ENCODE measurements at places on chromosomes 3 and 15.
A peak's percentile ranks its signal among the peaks of the same experiment; 100 is the strongest.

GRCh38 chr3:135199137-135199536 lies 404.1 kb downstream of the EPHB1 start:
- DNase-seq = no peak

GRCh38 chr3:168598250-168598649 lies 502.5 kb upstream of the GOLIM4 start:
- DNase-seq = no peak

- no peak for DNase-seq
Observed at GRCh38 chr3:108021533-108021932, 69.3 kb downstream of the CD47 start.

- peak; percentile 85 for DNase-seq
Observed at GRCh38 chr15:90557186-90558084, 27.7 kb downstream of the CRTC3 start.

DNA sequence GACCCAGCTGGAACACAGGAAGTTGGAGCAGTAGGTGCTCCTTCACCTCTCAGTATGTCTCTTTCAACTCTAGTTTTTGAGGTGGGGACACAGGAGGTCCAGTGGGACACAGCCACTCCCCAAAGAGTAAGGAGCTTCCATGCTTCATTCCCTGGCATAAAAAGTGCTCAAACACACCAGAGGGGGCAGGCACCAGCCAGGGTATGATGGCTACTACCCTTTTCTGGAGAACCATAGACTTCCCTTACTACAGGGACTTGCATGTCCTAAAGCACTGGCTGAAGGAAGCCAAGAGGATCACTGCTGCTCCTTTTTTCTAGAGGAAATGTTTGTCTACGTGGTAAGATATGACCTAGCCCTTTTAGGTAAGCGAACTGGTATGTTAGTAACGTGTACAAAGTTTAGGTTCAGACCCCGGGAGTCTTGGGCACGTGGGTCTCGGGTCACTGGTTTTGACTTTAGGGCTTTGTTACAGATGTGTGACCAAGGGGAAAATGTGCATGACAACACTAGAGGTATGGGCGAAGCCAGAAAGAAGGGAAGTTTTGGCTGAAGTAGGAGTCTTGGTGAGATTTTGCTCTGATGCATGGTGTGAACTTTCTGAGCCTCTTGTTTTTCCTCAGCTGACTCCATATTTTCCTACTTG lies 11.9 kb downstream of the IL17RB start:
- no peak for DNase-seq

- DNase-seq = no peak
Observed at GRCh38 chr3:171255236-171255806, 204.9 kb downstream of the TNIK start.

DNA sequence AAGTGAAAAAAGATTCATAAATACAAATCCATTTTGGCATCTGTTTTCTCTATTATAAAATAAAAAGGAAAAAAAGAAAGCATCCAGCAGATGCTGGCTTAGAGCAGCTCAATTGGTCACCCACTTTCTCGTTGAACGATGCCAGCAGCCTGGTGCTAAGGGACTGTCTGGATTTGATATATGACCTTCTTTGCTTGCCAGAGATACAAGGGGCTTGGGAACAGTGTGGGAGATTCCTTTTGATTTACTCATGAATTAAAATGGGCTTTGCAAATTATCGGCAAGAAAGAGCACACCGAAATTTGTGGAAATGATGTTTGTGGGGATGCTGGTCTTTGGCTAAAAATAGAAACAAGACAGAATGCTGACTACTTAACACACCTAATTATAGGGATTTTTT lies 210.3 kb upstream of the STT3B start:
- no peak for DNase-seq

GRCh38 chr3:58792921-58793451 lies 126.4 kb upstream of the FAM3D start:
- DNase-seq = no peak

- no peak for DNase-seq
Observed at GRCh38 chr3:150110097-150110496, 139.4 kb upstream of the PFN2 start.

GRCh38 chr15:27428151-27428550 lies 457.2 kb downstream of the GABRG3 start:
- DNase-seq = no peak

- DNase-seq = no peak
Observed at GRCh38 chr3:34145796-34146195, 347.4 kb downstream of the PDCD6IP start.

DNA sequence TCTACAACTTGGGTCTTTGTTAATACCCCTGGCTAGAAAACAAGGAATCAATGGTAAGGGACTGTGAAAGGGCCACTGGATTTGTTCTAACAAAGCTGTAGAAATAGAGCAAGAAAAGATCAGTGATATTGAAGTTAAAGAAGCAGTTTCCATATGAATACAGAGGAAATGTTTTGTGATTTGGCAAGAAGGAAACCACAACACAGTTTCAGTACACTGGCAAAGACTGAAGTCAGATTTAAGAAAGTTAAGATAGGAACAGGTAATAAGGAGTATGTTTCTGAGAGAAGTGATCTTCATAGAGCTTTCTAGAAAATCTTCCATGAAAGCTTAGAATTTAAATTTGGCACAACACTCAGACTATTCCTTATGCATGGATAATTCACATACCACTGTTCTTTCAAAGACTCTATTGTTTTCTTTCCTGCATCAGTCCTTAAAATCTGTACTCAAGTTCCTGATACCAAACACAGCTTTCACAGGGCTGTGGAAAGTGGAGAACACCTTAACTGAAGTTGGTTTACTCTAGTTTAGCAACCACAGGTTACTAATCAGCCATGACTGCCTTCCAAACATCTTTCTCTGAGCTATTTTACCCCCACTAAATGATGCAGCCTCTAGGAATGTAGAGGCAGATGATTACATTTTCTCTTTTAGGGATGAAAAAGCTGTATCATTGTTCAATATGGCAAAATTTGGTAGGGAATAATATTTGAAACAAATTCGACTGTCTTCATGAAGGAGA lies 32.4 kb upstream of the ALCAM start:
- DNase-seq = no peak

- no peak for DNase-seq
Observed at GRCh38 chr3:133490468-133491351, 82.8 kb upstream of the CDV3 start.

GRCh38 chr15:61621146-61621545 lies 392.0 kb upstream of the RORA start:
- no peak for DNase-seq

- no peak for DNase-seq
Observed at GRCh38 chr3:87674397-87675161, 384.2 kb downstream of the CGGBP1 start.

DNA sequence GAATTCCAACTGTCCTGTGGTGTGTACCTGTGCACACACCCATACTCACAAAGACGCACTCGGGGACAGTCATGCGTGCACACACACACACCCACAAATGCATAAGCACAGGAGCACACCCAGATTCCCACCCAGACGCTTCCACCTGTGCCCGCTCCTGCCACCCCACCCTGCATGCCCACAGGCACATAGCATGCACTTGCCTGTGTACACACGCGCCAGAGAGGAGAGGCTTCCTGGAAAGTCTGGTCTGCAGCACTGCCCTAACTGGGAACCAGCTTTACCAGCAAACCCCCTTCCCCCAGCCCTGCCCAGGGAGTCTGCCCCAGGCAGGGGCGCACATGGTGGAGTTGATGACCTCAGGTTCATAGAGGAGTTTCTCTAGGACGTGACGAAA lies 246.2 kb downstream of the UACA start:
- no peak for DNase-seq

GRCh38 chr15:44394062-44394461 lies 33.4 kb upstream of the CTDSPL2 start:
- DNase-seq = no peak

GRCh38 chr3:183812761-183813445 lies 12.5 kb downstream of the MAP6D1 start:
- DNase-seq = no peak

DNA sequence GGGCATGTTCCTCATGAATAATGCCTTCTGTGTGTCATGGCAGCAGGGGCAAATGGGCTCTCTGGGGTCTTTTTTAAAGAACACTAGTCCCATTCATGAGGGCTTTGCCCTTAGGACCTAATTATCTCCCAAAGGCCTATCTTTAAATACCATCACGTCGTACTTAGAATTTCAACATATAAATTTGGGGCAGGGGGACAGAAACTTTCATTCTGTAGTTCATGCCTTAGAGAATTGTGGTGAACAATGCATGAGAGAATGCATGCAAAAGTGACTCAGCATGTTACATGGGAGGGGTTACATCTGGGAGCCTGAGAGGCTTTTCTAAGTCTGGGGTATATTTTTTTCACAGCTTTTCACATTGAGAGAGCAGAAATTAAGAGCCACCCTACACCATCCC lies 208.5 kb upstream of the ROPN1 start:
- no peak for DNase-seq

GRCh38 chr3:12280357-12280806 lies 8.5 kb upstream of the PPARG start:
- DNase-seq = no peak

- DNase-seq = no peak
Observed at GRCh38 chr3:6518709-6519345, 342.1 kb upstream of the GRM7 start.

DNA sequence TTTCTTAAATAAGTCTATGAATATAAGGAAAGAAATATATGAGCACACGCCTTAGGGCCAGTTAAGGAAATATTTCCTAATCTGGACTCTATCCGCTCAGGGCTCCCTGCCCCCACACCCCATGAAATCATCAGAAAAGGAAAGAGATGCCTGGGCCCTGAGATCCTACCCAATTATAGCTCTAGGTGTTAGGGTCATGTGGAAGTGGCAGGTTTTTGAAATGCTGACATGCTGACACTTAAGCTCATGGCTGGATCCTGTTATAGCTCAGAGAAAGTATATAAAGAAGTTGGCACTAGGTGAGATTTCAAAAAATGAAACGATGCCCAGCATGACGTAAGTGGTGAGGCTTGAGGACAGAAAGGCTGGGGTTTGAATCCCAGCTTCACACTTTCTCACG lies 43.5 kb upstream of the AKAP13 start:
- peak; percentile 48 for DNase-seq

DNA sequence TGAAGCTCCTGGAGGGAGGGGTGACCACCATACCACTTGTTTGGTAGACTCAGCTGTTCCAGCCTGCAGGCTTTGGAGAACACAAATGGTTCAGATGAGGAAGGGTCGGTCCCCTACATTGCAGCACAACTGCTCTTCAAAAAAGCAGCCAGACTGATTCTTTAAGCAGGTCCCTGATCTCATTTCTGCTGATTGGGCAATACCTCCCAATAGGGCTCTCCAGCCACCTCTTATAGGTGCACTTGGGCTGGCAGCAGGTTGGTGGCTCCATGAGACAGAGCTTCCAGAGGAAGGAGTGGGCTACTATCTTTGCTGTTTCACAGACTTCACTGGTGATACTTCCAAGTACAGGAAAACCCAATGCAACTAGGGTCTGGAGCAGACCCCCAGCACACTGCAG lies 65.9 kb upstream of the PEX5L start:
- DNase-seq = no peak

GRCh38 chr3:74613521-74614106 lies 845 bp downstream of the CNTN3 start:
- DNase-seq = no peak

DNA sequence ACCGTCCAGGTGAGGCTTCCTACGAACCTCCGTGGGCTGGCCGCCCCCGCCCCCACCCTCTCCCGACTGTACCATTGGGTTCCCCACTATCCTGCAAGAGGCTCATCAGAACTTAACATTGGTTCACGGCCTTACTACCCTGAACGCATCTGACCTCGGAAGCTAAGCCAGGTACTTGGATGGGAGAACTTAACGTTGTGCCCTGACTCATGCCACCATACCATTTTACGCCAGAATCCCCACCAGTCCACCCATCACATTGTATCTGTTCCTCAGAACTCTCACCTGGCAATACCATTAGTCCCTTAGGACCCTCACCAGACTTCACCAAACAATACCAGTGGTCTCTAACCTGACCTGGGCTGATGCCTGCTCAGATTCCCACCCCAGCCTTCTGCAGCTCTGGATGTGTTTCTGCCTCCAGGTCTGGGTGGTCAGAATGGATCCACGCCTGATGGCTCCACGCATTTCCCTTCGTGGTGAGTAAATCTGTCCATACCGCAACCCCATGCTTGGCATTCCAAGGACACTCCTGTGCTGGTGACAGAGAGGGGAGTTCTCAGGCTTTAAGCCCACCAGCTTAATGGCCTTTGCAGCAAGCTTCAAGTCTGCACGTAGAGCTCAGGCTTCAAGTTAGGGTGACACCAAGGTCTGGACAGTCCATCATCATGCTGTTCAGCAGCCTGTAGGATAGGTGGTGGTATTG lies 562 bp downstream of the TCTA start:
- no peak for DNase-seq

GRCh38 chr3:188197388-188197847 lies 43.5 kb downstream of the LPP start:
- DNase-seq = peak; percentile 8

GRCh38 chr15:90463381-90463780 lies 66.3 kb upstream of the CRTC3 start:
- peak; percentile 45 for DNase-seq

- DNase-seq = no peak
Observed at GRCh38 chr3:127817406-127817841, 4.9 kb downstream of the MGLL start.

GRCh38 chr3:153927107-153927506 lies 194.1 kb upstream of the ARHGEF26 start:
- DNase-seq = no peak

DNA sequence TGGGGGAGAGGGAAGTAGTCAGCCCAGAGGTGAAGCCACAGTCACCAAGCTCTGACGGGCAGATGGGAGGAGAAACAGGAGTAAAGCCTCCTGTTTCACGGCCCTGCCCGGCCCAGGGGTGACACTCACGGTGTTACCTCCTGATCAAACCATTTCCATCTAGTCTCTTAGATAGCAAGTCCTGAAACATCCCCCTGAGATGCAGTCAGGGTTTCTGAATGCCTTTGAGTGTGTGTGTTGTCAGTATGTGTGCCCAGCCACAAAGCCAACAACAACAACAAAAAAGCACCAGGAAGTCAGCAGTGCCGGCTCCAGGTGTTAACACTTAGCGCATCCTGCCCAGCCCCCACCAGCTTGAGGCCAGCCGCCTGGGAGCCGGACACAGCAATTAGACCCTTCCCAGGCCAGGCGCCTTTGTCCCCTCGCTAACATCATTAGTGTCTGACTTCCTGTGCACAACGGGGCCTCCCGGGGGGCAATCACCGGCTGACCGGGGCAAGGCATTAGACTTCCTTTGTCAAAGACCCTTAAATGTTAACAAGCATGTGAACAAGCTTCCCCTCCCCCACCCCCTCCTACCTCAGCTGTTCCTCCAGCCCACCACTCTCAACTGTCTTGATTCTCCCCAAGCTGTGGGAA lies 34.5 kb downstream of the IL17RD start:
- peak; percentile 59 for DNase-seq

DNA sequence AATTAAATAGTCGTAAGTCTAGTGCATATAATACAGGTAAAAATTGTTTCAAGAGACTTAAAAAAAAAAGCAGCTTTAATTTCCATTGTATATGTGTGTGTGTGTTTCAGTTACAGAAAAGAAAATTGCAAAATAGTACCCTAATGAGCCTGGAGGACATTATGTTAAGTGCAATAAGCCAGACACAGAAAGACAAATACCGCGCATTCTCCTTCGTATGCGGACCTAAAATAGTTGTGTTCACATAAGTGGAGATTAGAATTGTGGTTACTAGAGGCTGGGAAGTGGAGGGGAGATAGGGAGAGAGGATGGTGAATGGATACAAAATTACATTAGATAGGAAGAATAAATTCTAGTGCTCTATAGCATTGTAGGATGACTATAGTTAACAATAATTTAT lies 3.6 kb downstream of the MESD start:
- no peak for DNase-seq
